ENCODE measurements at places on chromosomes 2 and 18. TPM values are rescaled to one million over a fixed set of nuclear protein-coding genes. Genes with fewer than 3 reads are reported as not detected.

Gene GPR45
- total RNA-seq: not detected

Gene KLHL30
- 0.10 TPM for total RNA-seq

Gene PTCD3
- 44.9 TPM for total RNA-seq

Gene CDK15
- 0.13 TPM for total RNA-seq

Gene HAT1
- total RNA-seq: 8.2 TPM

GRCh38 chr2:18987592-18988073, 370.8 kb downstream of the OSR1 start:
- DNase-seq: peak; percentile 66

DNA sequence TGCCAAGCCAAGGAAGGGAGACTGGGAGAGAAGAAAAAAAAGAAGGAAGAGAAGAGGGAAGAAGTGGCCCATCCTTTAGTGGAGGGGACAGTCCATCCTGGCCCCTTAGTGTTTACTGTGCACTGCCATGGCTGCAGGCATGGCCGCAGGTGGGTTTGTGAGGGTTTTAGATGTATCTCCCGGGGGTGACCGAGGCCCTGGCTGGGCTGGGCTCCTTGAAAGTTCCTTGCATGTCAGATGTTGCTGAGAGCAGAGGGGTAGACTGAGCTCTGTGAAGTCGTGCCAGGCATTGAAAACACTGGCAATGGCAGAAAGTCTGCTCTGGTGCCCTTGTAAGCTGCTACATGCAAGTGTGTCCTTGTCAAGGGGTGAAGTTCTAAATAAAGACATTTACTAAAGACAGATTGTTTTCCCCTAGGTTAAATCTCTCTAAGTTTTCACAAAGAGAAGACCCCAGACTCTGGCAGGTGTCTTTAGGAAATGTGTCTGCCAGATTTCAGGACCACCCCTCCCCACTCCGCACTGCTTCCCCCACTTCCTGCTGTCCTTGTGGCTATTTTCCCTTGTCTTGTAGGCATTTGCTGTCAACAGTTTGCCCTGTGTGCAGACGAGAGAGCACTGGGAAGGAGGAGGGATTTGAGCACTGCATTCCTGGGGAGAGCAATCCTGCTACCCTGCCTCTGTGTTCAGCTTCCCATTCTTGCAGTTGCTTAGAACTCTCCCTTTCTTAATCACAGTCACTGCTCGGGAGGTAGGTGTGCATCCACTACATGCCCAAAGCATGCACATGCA, 68.4 kb downstream of the ACOXL start:
- DNase-seq: no peak

GRCh38 chr2:240132651-240132980, 3.5 kb downstream of the COPS9 start:
- no peak for DNase-seq

- no peak for DNase-seq
Measured at GRCh38 chr2:75079575-75079974, 119.7 kb downstream of the TACR1 start.

DNA sequence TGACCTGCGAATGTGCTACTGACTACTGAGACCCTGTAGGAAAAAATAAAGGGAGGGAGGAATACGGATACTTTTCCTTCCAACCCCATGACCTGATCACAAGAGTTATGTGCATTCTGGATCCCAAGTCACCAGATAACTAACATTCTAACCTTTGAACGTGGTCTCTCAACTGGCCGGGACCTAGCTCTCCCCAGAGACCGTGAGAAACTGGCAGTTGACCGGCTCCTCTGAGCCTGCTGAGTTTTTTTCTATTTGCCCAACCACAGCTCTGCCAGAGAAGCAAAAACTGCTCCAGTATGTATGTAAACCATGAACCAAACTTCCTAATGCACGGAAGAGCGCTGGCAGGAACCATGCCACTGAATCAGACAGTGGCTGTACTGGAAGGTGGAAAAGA, 47.5 kb upstream of the PTMA start:
- no peak for DNase-seq

- DNase-seq: peak; percentile 80
Measured at GRCh38 chr18:61581578-61582201, 248.5 kb downstream of the CDH20 start.

DNA sequence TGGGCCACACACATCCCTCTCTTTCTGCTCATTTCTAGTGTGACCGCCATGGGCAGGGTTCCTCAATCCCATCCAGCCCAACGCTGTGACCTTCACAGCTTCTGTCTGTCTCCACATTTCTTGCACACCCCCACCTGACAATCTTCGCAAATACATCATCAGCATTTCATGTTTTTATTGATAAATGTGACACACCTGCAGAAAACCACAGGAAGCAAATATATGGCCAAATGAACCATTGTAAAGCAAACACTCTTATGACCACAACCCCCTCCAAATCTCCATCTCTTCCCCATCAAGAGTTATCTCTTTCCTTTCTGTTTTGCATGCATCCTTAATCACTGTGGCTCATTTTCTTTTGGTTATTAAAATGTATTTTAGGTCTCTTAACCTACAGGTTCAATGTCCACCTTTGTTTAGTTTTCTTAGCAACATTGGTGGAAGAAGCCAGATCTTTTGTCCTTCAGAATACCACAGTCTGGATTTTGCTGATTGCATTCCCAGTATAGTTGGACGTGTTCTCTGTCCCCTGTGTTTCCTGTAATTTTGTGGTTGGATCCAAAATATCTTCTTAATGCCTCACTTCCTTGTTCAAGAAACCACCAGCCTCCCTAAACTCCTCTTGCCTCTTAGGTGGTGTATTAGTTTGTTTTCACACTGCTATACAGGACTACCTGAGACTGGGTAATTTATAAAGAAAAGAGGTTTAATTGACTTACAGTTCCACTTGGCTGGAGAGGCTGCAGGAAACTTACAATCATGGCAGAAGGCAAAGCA, 9.8 kb upstream of the NCK2 start:
- no peak for DNase-seq
